Hindlimb muscle (tissue), 1 donor: ENCODE measurements at places on chromosomes 3 and 15.
A peak's percentile ranks its signal among the peaks of the same experiment; 100 is the strongest.

DNA sequence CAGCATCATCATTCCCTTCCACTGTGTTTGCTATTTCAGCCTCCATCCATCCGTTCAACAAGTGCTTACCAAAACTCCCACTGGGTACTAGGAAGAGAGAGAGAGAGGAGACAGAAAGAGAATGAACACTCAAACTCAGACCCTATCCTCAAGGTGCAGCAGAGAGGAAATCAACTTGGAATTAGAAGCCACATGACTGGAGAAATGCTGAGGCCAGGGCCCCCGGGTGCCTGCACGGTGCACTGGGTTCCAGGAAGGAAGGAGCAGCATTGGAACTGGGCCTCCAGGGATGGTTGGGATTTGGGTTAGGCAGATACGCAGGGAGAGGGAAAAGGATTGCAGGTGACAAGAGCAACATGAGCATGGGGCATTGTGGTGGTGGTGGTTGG, 30.0 kb downstream of the CORO2B start:
- DNase-seq: no peak

DNA sequence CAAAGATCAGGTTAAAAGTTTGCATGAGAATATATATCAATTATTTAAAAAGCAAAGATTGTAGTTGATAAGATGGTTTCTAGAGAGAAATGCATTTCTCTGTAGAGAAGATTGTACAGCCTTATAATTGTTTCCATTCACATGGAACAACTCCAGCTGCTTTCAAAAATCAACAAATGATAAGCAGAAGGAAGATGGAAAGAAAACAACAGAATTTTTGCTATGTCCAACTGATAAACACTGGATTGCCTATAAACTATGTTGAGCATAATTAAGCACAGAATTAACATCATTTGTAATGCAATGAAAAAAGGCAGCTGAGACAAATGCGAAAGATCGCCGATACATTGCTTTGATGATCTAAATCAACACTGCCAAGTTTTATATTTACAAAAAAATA, 89.0 kb downstream of the C3orf85 start:
- no peak for DNase-seq

- no peak for DNase-seq
These were observed 44.6 kb upstream of the GOLGA6B start for GRCh38 chr15:72609862-72610261.

- peak; percentile 97 for DNase-seq
These were observed 43.8 kb downstream of the SPSB4 start for GRCh38 chr3:141094790-141095545.

DNA sequence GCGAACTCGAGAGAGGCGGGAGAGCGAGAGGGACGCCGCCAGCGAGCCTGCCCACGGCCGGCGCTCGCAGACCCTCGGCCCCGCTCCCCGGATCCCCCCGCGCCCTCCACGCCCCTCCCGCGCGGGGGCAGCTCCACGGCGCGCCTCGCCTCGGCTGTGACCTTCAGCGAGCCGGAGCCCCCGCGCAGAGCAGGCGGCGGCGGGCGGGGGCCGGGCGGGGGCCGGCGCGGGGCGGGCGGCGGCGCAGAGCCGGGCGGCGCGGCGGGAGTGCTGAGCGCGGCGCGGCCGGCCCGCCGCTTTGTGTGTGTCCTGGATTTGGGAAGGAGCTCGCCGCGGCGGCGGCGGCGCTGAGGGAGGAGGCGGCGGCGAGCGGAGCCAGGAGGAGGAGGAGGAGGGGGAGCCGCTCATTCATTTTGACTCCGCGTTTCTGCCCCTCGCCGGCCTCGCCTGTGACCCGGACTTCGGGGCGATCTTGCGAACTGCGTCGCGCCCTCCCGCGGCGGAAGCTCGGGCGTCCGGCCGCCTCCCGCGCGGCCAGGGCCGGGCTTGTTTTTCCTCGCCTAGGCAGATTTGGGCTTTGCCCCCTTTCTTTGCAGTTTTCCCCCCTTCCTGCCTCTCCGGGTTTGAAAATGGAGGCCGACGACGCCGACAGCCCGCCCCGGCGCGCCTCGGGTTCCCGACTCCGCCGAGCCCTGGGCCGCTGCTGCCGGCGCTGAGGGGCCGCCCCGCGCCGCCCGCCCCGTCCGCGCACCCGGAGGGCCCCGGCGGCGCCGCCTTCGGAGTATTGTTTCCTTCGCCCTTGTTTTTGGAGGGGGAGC, 524 bp downstream of the IGF1R start:
- peak; percentile 76 for DNase-seq

DNA sequence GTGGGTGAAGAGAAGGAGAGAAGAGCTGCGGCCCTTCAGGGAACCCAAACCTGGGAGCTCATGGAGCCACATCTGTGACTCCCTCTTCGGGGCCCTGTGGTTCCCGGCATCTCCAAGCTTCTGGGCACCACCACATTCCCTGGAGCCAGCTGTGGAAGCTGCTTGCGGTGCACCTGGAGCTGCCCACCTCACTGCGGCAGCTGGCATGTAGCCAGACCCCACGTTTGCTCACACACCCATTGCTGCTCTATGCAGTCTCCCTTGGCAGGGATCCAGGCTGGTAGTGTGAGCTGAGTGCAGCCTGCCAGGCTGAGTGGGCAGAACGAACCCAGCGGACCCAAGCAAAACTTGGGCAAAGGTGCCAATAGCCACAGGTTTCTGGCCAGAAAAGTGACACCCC, 16.8 kb upstream of the PLA2G4E start:
- DNase-seq: no peak

GRCh38 chr15:55774113-55774970, 31.4 kb upstream of the PRTG start:
- no peak for DNase-seq

DNA sequence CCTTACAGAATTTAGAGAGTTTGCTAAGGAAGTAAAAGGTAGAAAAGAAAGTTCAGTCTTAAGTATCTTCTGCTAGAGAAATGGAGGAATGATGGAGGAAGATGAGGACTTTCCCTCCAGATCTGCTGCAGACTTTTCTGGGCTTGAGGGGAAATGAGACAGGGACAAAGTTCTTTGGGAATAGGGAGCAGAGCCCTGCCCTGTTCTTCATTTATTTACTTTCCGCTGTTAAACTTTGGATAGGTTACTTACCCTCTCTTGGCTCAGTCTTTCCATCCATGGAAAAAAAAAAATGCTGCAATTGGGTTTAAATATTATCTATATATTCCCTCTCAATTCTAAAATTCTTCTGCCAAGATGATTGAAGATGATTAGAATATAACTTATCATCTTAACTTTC, 202.9 kb downstream of the TBL1XR1 start:
- DNase-seq: no peak

DNA sequence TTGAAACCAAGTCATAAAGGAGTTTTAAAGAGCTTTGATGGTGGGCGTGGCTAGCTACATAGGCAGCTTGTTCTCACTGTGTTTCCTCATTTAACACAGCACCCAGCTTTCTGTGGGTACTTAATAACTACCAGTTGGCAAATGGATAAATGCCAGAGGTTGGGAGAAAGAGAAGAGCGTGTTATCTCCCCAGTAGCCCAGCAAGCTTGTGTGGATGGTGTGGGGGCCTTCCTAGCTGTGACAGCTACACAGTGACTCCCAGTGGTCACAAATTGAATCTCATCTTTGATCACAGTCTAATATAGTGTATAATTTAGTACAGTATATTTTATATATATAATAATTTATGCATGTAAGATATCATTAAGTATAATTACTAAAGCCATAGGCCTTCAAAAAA, 984.1 kb downstream of the EPHA3 start:
- peak; percentile 56 for DNase-seq

- no peak for DNase-seq
These were observed 171.1 kb upstream of the CCDC54 start for GRCh38 chr3:107206141-107206540.

- DNase-seq: no peak
These were observed 263.2 kb upstream of the LMCD1 start for GRCh38 chr3:8238432-8238831.

- DNase-seq: no peak
These were observed 6.2 kb upstream of the ZNF774 start for GRCh38 chr15:90345857-90346256.

DNA sequence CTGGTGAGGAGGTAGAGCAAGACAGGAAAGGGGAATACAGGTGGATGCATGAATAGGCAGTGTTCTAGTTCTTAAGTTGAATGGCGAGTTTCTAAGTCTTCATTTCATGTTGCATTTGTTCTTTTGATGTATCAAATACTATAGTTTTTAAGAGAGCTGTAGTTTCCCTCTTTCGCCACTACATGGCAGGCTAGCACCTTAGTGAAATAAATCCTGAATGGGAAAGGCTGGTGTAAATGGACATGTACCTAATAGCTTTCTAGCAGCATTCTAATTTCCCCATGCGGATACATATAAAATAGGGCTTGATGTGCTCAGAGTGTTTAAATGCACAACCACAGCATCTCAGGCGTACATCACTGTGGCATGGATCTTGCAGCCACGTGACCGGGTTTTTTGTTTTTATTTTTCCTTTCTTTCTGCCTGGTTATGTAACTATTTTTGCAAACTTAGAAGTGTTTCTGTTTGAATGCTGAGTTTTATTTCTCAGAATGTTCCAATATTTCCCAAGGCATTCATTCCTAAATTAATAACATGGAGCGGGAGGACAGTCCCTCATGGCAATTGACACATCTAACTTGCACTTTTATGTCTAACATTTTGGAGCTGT, 23.5 kb upstream of the CLN6 start:
- DNase-seq: peak; percentile 69

DNA sequence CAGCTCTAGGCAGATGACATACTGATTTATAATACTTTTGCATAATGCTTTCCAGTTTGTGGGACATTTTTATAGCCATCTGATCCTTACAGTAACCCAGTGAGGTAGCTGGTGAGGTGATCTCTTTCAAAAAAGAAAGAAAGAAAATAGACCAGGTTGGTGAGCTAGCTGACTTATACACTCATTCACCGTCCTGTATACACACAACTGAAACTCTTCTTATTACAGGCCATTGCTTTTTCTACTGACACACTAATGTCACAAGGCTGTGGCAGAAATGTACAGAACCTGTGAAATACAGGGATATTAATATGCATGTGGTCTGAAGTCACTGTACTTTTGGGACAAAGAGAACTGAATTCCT, 150.2 kb upstream of the BHLHE40 start:
- DNase-seq: no peak

GRCh38 chr3:186219211-186219638, 110.3 kb upstream of the ETV5 start:
- DNase-seq: peak; percentile 49

- no peak for DNase-seq
These were observed 228.7 kb downstream of the MBNL1 start for GRCh38 chr3:152497457-152497856.

DNA sequence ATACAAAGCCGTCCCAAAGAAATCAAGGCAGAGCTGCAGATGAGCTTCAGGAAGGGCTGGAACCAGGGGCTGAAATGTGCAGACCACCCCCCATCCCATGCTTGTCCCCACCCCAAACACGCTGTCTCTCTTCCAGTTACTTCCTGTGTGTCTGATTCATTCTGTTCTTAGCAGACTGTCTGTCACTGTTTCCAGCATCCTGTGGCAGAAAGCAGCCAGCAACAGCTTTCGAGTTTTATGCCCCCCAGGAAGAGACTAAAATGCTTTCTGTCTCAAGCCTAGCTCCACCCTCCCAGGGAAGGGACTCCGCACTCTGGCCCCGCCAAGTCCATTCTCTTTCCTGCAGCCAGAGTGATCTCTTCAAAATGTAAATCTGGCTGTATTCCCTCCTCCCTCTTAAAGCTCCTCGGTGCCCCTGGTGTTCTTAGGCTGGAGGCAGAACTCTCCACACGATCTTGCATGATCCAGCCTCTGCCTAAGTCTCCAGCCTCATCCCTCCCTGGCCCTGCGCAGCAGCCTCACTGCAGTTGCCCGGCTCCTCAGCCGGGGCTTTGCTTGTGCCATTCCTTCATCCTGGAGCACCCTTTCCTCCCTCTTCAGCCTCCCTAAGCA, 41.5 kb downstream of the HRH1 start:
- DNase-seq: no peak

DNA sequence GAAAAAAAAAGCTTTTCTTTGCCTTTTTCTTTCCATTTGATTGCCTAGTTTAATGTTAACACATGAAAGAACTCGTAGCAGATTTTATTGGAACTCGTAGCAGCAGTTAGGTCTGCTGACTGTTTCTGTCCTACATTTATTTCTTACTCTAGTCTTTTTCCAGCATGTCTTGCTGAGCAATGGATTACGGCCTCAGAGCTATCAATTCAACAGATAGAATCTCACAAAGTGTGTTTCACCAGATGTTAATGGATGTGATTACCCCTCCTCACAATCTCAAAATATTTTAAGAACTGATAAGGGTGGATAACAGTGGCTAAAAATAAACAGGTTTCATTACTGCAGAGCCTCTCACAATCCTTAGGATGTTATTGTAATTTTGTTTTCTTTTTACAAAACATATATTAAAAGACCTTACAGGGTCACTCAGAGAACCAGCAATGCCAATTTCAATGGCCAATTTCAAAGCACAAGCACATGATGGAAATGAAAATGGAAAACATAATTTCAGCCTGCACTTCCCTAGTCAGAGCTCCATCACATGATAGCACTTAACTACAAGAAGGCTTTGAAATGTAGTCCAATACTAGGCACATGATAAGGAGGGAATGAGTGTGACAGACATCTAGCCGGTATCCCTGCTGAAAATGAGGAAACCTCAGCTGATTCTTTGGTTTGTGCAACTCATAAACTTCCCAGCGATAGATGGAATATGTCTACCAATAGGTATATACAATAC, 838.1 kb upstream of the SEMA6D start:
- DNase-seq: no peak

GRCh38 chr3:197828-198491, 1.4 kb downstream of the CHL1 start:
- no peak for DNase-seq

DNA sequence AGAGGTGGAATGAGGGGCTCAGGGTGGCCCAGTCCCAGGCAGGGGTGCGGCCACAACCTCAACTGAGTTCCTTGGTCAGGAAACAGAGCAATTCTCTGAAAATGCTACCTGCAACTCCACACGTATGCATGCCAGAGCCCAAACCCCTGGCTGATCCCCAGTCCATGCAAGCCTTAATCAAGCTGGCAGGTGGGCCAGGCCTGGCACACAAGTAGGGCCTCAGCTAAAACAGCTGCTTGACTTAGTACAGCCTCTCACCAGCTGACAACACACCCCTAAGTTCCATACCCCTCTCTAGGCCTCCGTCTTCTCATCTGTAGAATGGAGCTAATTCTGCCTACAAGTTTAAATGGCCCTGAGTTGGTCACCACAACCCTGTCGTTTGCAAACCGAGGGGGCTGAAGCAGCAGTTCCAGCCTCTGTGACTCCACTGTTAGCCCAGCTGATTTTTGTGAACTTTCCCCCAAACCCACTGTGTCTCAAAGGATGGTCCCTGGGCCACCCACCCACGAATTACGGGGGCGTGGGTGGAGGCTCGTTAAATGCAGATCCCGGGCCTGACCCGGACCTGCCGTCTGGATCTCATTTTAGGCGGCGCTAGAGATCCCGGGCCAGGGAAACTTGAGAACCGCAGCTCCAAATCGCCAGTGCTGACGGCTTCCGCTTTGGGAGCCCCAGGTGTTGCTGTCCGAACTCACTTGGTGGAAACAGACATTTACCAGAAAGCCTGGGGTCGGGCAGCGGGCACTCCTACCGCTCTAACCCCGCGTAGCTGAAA, 927 bp downstream of the CHDH start:
- peak; percentile 74 for DNase-seq
